GOT3 (cell line): ENCODE measurements at places on chromosomes 3 and 15.

DNA sequence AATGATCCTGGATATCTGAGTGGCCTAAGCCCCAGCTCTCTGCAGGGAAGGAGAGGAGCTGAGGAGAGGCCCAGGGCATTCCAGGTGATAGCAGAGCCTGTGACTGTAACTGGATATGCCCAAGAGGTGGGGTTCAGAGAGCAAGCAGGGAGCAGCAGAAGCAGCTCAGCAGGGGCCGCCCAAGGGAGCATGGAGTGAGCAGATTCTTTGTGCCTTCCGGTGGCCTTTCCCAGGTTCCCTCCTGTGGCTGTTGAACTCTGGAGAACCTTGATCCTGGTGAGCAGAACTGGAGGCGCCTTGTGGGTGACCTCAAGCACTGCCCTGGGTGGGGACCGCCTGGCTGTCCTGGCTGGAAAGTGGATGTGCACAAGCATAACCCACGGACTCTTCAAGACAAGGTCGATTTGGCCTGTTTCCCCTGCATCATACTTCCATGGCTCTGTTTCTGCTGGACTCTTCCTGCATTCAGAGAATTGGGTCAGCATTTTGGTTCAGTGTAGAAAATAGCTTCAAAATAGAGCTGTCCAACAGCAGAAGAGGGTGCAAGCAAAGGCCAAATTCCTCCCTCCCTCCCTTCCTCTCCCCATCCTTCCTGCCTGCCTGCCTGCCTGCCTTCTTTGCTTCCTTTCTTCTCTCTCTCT is 76.1 kb downstream of the ARNT2 start:
- DNase-seq = no peak

DNA sequence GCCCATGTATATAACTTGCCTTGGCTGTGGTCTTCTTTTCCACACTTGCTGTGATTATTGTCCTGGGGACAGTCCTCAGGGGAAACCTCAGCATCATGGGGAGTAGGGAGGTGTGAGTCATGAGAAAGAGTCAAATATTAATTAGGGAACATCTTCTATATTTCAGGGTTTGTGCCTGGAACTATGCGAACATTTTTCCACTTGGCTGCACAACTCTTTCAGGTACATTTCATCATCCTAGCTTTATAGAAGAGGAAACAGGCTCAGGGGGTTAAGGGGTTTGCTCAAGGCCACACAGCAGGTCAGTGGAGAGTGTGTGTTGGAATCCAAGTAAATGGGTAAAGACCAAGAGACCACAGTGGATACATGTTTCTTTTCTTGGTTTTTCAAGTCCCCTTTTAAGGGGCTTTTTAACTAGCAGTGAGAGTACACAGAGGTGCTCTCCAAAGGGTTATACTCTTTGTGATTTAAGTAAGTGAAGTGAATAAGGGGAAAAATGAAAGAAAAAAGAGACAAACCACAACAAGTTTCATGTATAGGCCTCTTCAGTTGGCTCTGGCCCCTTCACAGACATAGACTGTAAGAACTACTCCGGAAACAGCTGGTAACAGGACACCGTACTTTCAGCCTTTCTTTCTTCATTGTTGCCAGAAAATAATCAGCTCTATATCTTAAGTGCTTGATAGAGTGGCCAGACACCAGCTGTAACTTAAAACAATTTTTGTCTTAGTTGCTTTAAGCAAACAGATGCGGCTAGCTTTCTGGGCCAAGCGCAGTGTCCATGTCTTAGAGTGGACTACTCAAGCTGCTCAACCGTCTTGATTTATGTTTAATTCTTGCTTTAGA is 64.6 kb downstream of the EEFSEC start:
- no peak for DNase-seq

DNA sequence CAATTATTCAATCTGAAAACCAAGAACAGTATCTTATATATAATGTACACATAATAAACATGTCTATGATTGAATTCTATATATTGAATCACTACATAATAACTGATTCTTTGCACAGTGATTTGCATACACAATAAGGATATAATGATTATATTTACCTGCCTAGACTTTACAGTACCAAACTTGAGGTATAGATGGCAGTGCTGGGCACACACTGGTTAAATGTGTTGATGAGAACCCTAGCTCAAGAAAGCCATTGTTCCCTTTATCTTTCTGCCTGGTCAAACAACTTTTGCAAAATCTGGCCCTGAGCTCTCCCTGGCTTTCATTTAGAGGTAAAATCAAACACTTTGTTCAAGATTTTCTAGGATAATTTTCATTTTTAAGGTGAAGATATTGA is 697.7 kb downstream of the TUSC7 start:
- DNase-seq = no peak

DNA sequence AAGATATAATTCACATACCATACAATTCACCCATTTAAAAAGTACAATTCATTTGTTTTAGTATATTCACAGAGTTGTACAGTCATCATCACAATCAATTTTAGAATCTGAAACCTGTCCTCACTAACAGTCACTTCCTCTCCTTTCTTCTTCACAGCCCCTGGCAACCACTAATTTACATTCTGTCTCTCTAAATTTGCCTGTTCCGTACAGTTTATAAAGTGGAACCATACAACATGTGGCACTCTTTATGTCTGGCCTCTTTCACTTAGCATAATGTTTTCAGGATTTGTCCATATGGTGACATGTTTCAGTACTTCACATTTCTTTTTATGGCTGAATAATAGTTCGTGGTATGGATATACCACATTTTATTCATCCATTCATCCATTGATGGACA is 22.7 kb downstream of the ERICH6 start:
- DNase-seq = no peak

DNA sequence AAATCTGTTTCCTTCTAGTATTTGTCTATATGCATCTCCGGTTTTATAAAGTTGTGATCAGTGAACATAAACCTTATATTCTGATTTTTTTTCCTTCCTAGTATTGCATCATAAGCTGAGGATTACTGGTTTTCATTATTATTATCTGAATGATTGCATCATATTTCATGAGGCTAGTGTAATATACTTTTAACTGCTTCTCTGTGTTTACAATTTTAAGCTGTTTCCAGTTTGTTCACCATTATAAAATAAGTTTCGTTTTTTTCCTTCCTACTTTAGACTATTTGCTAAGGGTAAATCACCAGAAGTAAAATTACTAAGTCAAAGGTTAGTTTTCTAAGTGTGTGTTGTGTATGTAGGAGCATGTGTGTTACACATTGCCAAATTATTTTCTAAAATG is 20.2 kb downstream of the SEMA6D start:
- DNase-seq = no peak

GRCh38 chr15:47502041-47502440 is 215.3 kb upstream of the SEMA6D start:
- no peak for DNase-seq

- no peak for DNase-seq
Measured at GRCh38 chr15:62931650-62932049, 110.9 kb upstream of the TPM1 start.

GRCh38 chr3:138620431-138620830 is 11.9 kb downstream of the FAIM start:
- no peak for DNase-seq

DNA sequence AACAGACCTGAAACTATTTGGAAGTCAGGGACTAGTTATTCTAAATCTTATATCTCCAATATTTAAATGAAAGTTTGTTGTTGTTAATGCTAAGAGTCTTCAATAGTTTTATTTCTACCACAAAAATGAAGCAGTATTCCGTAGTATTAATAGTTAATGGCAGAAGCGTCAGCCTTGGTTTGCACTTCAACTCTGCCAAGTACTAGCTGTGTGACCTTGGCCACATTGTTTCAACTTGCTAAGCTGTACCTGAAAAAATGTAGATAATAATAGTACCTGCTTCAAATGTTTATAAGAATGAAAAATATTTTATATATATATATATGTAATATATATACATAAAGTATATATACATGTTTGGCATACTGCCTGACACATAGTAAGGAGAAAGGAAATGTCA is 354.6 kb upstream of the SATB1 start:
- no peak for DNase-seq

GRCh38 chr3:38940394-38940793 is 111.3 kb downstream of the SCN11A start:
- DNase-seq = no peak

- DNase-seq = no peak
Measured at GRCh38 chr3:155411500-155412223, 118.2 kb upstream of the STRIT1 start.

DNA sequence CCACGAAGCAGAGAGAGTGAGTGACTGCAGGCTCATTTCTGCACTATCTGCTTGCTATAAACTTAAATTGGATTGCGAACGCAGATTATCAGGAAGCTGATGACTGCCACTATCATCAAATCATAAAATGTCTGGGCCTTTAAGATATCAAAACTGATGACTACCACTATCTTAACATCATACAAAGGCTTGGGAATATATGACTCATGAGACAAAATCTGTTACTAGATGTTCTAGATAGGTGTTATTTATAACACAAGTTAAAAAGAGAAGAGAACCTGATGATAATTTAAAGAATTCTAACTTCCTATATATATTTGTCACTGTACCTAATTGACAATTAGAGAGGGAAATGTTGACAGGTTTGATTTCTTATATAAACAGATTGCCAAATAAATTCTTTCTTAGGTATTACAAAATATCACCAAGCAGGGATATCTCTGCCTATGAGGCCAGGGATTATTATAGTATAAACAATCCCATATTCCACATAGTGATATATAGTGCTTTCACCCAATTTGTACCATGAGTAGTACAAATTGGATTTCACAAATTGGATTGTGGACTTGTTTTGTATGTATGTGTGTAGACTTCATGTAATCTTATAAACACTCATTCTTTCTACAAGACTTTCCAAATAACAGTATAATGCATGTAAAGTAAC is 1157.2 kb downstream of the ROBO1 start:
- DNase-seq = no peak

GRCh38 chr15:89136818-89137772 is 48.8 kb downstream of the ABHD2 start:
- DNase-seq = no peak

DNA sequence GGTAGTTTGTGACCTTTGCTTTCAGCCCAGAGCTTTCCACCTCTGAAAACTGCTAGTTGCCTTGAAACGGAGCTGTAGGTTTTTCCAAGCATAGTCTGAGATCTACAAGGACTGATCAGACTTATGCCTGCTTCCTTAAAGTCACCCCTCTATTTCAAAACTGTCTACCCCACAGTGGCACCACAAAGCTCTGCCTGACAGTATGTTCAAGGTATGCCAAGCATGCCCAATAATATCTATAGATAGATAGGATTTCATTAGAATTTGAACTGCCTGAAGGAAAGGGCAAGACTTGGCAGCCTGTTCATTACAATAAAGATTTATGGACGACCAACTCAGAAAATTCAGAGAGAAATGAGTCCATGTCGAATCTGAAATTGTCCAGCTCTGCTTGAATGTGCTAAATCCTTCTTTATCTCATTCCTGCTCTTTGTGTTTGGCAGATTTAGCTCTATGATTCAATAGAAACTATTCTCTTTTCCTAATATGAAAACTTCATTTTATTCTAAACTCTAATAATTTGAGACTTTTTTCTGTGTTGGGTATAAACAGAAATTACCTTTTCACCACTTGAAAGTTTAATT is 227.6 kb upstream of the TBC1D5 start:
- DNase-seq = no peak

GRCh38 chr3:19539518-19540392 is 391.4 kb downstream of the KCNH8 start:
- DNase-seq = no peak

DNA sequence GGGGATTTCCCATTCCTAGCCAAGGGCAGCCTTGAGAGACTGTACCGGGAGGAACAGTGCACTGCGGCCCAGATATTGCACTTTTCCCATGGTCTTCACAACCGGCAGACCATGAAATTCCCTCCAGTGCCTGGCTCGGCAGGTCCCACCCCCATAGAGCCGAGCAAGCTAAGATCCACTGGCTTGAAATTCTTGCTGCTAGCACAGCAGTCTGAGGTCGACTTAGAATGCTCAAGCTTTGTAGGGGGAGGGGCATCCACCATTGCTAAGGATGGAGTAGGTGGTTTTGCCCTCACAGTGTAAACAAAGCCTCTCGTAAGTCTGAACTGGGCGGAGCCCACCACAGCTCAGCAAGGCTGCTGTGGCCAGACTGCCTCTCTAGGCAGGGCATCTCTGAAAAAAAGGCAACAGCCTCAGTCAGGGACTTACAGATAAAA is 156.3 kb downstream of the FRMD5 start:
- DNase-seq = no peak

GRCh38 chr3:31093606-31094005 is 199.1 kb upstream of the GADL1 start:
- DNase-seq = no peak

DNA sequence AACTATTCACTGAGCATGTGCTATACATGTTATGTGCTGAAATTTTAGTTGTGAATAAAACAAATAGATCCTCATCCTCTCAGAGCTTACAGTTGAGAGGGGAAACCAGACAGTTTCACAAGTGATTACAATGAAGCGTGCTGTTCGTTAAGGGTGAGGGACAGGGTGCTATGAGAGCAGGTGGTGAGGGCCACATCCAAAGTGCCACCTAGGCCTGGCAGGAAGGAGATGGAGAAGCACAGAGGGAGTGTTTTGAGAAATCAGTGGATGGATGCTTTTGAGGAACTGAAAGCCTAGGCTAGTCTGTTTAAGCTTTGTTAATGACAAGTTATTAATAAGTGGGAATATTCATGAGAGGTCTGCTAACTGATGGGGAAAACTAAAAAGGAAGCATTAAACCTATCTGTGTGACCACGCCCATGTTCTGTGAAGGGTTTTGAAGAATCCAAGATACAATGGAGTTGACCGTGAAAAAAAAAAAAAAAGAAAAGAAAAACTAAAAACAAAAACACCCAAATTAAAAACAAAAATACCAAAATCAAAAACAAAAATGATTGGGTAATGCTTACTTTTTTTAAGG is 7.3 kb downstream of the MCTP2 start:
- DNase-seq = no peak

GRCh38 chr3:14775011-14775410 is 43.8 kb upstream of the FGD5 start:
- no peak for DNase-seq

GRCh38 chr3:33211444-33211843 is 7.2 kb downstream of the SUSD5 start:
- no peak for DNase-seq

DNA sequence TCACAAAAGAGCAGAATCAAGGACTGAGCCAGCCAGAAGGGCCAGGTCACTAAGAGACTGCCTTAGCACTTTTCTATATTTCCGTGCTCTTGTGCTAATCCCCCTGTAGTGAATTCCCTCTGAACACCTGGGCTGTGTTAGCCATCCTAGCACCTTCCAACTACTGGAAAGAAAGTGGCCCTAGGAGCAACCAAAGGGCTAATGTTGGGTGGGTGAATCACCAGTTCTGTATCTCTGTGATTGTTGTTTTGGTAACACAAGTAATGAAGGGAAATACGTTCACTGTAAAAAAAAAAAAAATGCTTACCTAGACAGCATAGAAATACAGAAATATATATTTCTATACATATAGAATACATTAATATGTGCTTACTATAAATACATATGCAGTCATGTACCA is 43.9 kb downstream of the PXYLP1 start:
- DNase-seq = no peak

DNA sequence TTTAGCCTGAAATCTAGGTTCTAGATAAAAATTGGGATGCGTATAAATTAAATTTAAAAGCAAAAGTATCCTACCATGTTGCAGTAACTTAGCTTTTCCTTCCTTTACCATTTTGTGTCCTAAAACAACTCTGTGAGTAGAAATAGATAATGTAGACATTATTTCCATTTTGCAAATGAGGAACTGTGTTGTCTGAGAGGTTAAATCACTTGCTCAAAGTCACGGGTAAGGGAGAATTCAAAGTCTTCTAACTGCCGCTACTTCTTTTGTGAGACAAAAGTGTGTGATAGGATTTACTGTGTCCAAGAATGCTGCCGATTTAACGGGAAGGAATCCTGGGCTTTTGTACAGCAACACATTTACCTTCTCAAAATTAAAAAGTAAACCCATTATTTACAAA is 40.7 kb downstream of the MYO1E start:
- DNase-seq = no peak
